Stimulated activated CD8-positive, alpha-beta memory T cell treated with anti-CD3 and anti-CD28 coated beads, Interleukin-7, amount 100 ng/mL, for 1 hour (primary cell): ENCODE measurements at places on chromosomes 2 and 18.

DNA sequence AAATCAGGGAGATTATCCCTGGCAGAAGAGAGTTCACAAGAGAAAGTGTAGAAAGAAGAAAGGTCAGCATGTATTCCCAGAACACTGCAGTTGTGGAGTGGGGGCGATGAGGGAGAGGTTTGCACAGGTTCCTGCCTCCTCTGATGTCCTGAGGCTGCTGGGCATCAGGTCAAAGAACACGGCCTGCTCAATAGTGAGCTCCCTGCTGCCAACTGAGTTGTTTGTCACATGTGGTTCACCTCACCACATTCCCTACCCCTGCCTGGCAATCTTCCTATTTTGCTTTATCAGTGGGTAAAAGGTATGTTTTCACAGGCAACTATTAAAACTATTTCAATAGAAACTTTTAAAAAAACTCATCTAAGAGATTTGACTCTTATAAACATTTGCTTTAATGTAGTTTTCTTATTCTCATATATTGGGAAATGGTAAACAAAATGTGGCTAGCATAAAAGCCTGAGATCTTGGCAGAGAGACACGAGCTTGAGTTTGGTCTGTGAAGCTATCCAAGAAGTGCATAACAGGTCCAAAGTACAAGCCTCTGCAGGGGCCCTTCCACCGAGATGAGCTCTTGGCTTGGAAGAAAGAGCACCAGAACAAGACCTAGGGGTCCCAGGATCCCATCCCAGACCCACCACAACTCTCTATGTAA lies 123.9 kb upstream of the SRD5A2 start:
- no peak for DNase-seq

DNA sequence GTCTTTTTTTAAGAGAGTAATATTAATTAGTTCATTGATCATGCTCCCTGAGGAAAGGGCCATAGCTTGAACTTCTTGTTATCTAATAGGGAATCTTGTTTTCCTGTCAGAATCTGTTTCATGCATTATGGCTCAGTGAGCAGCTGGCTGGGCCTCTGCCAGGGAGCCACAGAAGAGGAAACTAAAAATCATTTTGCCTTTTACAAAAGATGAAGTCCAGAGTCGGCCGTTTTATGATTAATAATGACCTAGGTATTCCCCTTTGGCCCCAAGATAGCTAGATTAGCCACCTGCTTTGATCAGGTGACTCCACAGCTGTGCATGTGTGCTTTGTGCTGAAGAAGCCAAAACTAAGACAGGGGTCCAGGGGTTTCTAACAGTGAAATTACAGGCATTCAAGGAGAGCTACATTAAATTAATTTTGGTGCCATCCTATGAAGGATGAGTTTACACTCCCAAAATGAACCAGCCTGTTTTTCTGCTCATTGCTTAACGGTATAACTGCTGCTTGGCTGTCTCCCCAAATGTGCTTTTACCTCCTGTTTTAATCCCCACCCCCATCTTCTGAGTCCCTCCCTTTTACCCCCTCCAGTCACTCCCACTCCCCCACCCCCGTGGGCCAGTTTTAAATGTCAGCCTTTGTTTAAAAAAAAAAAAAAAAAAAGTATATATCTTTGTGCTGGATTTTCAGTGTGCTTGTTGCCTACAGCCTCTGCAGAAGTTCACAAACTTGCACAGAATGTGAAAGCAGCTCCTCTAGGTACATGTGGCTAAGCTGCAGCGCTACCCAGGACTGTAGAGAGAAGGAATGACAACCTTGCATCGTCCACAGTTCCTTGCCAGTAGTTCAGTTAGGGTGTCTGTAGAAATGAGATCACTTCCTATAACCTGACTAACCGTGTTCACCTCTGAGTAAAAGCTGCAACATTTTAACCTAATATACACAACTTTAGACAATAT lies 93.1 kb downstream of the CABLES1 start:
- no peak for DNase-seq

GRCh38 chr2:65863713-65864112 lies 431.3 kb upstream of the SPRED2 start:
- no peak for DNase-seq

DNA sequence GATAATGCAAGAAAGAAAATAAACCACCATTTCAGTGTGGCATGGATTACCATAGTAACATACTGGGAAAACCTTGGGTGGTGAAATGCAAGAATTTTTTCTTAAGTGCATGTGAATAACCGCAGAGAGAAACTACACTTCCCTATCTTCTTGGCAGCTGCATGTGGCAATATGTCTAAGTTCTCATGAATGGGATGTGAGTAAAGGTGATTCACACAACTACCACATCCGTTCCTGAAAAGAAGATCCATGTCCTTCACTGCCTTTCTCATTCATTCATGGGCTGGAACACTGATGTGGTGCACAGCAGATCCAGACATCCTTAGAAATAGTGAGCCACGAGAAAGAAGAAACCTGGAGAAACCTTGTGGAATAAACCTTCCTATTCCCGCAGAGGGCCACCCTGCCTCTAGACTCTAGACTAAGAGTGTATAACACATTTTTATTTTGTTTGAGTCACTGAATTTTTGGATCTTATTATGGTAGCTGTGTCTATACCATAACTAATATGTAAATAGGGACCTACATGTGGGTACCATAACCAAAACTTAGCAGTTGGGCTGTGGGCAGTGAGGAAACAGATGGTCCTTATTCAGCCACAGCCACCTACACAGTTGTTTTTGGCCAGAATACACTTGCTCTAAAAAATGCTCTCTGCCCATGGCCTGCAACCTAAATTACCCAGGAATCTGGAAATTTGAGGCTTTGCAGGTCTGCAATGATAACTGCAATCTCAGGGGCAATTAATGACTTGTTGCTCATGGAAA lies 573.3 kb downstream of the LRP1B start:
- DNase-seq = no peak

- DNase-seq = no peak
These were observed 5.5 kb downstream of the DGKD start for GRCh38 chr2:233359823-233360222.

GRCh38 chr18:50159654-50160046 lies 35.3 kb downstream of the MYO5B start:
- DNase-seq = no peak

DNA sequence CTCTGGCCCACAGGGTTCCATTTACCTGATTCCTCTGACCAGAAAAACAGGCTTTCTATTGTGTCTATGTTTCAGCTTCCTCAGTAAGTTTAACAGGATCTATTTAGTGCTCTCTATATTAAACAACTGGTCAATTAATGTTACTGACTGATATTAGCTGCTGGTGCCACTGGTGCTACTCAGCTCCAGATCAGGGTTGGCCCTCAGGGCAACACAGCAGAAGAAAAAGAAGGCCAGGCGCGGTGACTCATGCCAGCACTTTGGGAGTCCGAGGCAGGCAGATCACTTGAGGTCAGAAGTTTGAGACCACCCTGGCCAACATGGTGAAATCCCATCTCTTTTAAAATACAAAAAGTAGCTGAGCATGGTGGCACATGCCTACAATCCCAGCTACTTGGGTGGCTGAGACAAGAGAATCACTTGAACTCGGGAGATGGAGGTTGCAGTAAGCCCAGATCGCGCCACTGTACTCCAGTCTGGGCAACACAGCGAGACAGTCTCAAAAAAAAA lies 56.3 kb upstream of the CHAC2 start:
- no peak for DNase-seq
